ENCODE measurements at places on chromosomes 7 and 10. TPM values are rescaled to one million over a fixed set of nuclear protein-coding genes. Genes with fewer than 3 reads are reported as not detected.

Gene SLC26A3
- not detected for total RNA-seq

Gene SPDYE5
- not detected for total RNA-seq

Gene RELN
- total RNA-seq = 3.1 TPM

Gene AS3MT
- total RNA-seq = 0.17 TPM

Gene DNAJC30
- 5.6 TPM for total RNA-seq

GRCh38 chr7:116219288-116219687 lies 8.9 kb downstream of the TES start:
- no peak for DNase-seq

DNA sequence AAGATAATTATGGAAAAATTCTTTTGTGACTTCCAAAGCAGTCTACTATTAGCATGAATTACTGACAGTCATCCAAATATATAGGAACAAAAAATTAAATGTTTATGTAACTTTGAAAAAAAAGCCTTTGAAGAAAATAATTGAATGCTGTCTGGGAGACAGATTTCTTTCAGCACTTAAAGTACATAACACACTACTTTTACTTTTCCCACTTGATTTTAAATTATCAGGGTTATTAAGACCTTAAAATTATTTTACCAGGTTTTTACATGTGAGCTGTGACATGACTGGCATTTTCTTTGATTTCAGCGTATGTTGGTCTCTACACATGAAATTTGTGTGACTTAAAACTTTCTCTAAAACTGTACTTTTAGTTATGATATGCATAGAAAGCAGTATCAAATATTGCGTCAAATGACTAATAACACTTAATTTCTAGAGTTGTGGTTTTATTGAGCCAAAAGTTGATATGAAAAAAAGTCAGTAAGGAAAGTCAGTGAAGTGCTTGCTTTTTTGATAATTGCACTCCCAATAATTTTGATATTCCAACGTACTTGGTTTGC lies 3.1 kb downstream of the PTEN start:
- no peak for DNase-seq

DNA sequence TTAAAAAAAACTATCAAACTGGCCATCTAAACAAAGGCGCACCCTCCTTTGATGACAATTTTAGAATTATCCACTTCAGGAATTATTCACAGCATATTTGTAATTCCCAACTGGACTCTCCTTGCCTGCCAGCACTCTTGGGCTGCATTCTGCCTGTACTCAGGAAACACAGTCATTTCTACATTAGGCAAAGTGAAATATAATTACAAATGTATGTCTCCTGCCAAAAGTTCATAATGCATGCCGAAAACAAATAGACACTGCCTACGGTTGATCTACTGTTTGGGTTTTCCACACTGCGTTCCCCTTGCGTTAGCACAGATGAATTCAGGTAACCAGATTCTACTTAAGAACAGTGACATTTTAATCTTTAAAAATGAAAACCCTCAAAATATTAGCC lies 1.9 kb downstream of the HGF start:
- peak; percentile 63 for DNase-seq

DNA sequence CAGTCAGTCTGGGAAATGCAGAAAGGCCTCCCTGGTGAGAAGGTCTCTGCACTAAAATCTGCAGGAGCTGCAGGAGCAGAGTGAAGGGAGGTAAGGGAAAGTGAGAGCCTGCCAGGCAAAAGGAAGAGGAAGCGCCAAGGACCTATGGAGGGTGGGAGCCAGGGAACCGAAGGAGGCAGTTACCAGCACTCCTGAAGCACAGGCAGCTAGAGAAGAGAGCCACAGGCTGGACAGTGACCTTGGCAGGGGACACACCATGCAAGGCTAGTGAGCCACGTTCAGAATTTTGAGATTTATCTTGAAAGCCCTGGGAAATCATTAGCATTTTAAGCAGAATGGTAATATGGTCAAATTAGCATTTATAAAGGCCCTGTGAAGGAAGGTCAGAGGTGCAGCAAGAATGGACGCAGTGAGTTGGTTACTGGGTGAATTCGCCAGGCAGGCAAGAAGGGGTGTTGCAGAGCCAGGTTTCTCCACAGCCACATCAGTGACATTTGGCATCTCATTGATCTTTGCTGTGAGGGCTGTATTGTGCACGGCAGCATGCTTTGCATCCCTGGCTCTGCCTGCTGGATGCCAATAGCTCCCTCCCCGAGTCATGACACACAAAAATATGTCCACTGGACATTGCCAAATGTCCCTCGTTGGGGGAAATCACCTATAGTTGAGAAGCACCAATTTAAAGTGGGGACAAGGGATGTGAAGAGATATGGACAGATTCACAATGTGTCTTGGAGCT lies 54.7 kb upstream of the LANCL2 start:
- no peak for DNase-seq

GRCh38 chr7:7857143-7857583 lies 111.4 kb upstream of the GLCCI1 start:
- no peak for DNase-seq

DNA sequence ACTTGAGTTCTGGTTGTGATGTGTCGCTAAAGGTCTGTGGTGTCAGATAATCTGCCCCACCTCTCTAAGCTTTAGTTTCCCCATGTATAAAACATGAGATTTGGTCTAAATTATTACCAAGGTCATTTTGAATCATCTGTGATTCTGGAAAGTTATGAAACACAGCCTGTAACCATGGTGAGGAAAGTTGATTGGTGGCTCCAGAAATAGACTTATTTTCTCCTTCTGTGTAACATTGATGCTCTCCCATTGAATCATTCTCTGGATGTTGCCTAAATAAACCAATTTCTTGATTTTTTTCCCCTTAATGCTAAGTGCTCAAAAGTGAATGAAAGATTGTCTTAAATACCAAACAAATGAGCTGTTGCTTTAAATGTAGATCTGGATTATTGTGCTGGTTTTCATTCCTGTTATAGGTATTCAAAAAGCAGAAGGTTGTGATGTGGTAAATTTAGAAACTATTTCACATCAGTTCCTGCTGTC lies 30.0 kb upstream of the PCGF5 start:
- no peak for DNase-seq

DNA sequence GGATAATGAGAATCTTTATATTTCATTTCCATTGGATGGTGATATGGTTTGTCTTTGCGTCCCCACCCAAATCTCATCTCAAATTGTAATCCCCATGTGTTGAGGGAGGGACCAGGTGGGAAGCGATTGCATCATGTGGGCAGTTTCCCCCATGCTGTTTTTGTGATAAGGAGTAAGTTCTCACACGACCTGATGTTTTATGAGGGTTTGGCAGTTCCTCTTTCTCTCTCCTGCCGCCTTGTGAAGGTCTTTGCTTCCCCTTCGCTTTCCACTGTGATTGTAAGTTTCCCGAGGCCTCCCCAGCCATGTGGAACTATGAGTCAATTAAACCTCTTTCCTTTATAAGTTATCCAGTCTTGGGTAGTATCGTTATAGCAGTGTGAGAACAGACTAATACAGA lies 59.4 kb downstream of the MTPN start:
- no peak for DNase-seq

DNA sequence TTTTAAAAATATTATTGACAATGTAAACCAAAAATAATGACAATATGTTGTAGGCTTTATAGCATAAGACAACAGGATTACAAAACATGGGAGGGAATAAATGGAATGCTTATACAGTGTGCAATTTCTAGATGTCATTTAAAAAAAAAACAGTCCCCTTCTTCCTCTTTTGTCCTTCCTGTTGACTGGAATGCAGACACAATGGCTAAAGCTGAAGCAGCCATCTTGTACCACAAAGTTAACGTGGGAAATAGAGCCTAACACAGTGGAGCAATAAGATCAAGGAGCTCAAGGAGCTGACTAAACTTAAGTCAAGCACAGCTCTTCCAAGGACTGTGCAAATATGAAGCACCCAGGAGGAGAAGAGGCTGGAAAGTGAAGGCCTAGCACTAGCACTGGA lies 208.1 kb downstream of the ARHGAP12 start:
- no peak for DNase-seq

- DNase-seq = no peak
Measured at GRCh38 chr10:112954974-112955581, 5.0 kb downstream of the TCF7L2 start.

DNA sequence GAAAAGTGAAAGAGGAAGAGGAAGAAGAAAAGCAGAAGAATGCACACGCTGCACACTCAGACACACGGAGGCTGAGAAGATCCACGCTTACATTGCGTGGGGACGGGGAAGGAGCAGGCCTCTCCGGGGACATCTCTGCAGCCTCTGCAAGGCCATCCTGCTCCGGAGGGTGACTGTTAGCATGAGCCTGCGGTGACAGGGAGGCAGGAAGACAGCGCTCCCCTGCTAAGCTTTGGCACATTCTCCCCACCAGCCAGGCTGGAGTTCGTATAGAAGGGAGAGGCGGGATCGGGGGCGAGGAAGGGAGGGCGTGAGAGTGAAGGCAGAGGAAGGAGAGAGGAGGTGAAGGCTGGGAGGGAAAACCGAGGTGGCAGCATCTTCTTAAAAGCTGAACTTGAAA lies 366.0 kb upstream of the SHH start:
- no peak for DNase-seq

- DNase-seq = no peak
Measured at GRCh38 chr10:132560241-132560731, 22.7 kb downstream of the INPP5A start.

GRCh38 chr7:7881581-7881980 lies 87.0 kb upstream of the GLCCI1 start:
- no peak for DNase-seq

DNA sequence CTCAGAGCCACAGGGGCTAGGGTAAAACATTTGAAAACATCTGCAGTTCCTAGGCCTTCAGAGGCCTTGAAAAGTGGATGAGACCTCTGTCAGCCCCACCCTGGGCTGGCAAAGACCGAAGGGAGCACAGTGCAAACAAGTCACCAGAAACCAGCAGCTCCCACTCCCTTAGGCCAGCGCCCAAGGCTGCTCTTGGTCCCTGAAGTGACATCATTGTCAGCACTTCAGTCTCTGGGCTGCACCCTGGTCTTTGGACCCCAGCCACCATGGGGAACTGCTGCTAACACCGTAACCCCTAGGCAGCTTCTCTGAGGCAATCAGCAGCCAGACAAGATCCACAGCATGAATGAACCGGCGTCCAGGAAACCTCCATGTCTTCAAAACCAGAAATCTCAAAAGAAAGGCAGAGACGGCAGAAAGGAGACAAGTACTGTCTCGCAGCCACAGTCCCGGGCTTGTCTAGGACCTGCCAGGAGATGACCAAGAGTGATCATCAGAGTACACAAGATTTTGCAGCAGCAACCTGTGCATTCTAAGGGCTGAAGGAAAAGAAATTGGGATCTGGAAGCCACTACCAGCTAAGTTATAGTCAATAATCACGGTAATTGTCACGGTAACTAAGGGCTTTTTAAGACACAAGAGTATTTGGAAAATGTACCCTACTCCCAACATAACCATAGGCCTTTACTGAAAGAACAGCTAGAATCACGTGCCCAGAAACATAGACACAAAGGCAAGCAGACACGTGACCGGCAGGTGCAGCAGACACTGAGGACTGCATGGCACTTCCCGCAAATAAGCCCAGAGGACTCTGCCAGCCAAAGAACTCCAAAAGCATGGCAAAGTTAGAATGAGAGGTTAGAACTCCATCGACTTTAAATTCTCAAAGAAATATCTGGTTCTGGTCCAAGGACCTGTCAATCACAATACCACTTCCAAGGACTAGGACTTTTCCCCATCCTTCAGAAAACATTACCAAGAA lies 23.3 kb downstream of the CPXM2 start:
- DNase-seq = no peak

- no peak for DNase-seq
Measured at GRCh38 chr10:12814166-12814565, 187.3 kb downstream of the CCDC3 start.

DNA sequence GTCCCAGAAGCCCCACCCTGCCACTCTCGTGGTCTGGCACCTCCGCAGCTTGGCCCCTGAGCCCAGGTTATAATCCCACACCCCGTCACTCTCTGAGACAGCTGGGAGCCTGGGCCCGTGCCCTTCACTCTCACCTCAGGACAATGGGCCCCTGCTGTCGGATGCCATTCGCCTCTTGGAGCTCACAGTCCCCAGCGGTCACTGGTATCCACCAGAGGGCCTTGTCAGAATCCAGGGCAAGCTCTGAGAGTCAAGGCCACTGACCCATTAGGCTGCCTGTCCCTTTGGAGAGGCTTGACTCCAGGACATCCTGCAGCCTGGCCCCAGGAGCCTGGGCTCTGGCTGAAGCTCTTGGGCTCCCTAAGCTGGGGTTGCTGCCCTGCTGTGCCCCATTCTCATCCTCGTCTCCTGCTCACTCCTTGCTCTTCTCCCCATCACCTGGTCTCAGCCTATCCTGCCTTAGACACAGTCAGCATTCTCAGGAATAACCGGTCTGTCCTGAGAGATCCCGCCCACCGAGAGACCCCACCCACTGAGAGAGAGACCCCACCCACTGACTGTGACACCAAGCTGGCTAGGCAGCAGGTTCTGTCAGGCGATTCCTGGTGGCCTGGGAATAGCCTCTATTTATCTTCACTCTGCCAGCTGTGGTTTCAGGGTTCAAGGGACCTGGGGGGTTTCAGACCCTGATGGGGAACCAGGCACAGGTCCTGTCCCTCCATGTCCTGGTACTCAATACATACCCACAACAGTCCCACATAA lies 27.7 kb downstream of the CPXM2 start:
- no peak for DNase-seq

DNA sequence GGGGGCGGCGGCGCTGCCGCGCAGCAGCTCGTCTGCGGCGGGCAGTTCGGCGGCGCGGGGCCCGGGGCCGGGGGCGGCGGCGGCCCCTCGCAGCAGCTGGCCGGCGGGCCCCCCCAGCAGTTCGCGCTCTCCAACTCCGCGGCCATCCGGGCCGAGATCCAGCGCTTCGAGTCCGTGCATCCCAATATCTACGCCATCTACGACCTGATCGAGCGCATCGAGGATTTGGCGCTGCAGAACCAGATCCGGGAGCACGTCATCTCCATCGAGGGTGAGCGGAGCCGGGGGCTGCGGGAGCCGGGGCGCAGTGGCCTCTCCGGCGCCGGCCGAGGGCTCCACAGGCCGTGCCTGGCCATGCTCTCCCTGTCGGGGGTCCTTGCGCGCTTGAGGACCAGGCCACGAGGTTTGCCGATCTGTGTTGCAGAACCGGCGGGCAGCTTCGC lies 548 bp downstream of the AGAP3 start:
- DNase-seq = peak; percentile 11

DNA sequence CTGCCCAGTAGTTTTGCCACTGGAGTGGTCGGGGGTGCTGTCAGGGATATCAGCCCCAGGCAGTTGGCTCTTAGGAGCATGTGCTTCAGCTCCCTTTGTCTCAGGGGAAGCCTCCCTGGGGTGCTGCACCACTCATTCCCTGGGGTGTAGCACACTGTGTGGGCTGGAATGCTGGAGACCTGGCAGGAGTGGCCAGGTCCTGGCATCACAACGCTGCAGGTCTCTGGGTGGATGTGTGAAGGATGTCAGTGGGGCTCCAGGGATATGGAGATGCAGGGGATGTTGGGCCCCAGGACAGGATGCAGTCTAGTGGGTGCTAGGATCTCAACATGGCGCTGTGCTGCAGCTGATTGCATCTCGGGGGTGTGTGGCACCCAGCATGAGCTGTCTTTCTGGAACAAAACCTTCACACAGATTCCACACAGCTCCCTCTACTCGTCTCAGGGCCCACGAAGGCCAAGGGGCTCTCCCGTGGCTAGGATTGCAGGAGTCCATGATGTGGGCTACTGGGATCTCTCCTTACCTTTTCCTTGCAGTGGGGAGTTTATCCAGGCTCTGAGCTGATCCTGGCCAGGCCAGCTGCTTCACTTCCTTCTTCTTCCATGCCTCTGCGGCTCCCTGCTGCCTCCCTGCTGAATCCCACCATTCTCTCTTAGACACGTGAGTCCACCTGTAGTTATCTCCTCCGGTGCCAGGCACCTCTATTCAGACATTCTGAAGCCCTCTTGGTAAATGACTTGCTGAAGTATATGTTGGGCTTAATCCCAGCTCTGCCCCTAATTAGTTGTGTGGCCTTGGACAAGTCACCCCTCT lies 295.1 kb downstream of the RPS24 start:
- DNase-seq = peak; percentile 35

- no peak for DNase-seq
Measured at GRCh38 chr10:5184987-5185775, at the start of gene AKR1C8. Gene AKR1C8 (minus strand): TSS chr10:5185150. CDS start chr10:5185104, 46 bp downstream.
